ENCODE measurements at places on chromosomes 5 and 9. TPM values are rescaled to one million over a fixed set of nuclear protein-coding genes. Genes with fewer than 3 reads are reported as not detected.

Gene AGPAT2
- 16.9 TPM for total RNA-seq

Gene KIF24
- total RNA-seq: 4.3 TPM

Gene ARAP3
- 8.0 TPM for total RNA-seq

Gene ANKS6
- 17.0 TPM for total RNA-seq

Gene GRIN1
- total RNA-seq: 12.7 TPM

Gene SAXO1
- total RNA-seq: 0.05 TPM
